ENCODE measurements at places on chromosomes 5 and 9.

DNA sequence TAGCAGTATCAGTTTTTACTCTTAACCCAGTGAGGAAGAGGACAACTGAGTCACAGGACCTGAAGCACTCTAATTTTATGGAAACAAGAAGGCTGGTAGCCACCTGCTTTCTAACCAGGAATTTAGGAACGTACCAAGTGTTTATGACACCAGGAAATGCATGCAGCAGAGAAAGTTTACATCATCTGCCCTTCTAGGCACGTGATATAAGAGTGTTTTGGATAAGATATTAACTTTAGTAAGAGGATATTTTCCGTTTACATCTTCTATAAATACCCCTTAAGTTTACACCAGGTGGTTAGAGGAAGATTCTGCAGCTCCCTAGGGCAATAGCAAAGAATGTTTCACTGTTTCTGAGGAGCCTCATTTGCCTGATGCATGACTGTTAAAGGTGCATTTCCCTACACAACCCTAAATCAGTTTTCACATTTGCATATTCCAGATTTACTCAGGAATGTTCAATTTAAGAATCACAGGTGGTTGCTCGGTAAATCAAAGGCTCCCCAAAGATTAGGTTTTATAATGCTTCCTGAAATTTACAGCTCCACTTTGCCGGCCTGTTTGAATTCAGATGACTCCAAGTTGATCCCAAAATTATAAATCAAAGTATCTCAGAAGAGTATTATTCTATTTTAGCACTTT, 1.8 kb downstream of the TSC1 start:
- DNase-seq, result no peak

- no peak for DNase-seq
These were observed 101.2 kb downstream of the AOPEP start for GRCh38 chr9:94827584-94828304.

GRCh38 chr5:82058710-82059109, 86.9 kb downstream of the ATG10 start:
- no peak for DNase-seq

- DNase-seq, result no peak
These were observed 196.3 kb upstream of the DAPK1 start for GRCh38 chr9:87301371-87301770.

GRCh38 chr5:52419357-52419756, 368.4 kb upstream of the ITGA1 start:
- no peak for DNase-seq

GRCh38 chr5:175696139-175696854, 38.4 kb downstream of the HRH2 start:
- peak; percentile 36 for DNase-seq

DNA sequence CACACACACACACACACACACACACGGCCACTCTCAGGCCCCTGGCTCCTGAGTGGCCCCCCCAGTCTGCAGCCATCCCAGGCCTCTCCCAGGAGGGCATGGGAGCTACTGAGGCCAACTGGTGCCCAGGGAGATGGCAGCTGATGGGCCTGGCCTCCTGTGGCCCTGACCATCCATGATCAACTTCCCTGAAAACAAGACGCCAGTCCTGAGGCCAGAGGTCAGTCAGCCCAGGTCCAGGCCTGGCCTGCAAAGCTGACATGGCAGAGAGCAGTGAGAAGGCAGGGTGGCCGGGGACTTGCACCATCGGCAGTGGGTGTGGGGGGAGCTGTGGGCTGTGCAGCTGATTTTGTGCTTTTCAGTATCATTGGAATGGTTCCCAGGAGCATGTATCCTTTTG, 47.0 kb downstream of the SARDH start:
- DNase-seq, result no peak

- DNase-seq, result no peak
These were observed 128.3 kb downstream of the SLF1 start for GRCh38 chr5:94746731-94747124.

GRCh38 chr5:158559066-158559465, 540.6 kb downstream of the EBF1 start:
- DNase-seq, result no peak

- no peak for DNase-seq
These were observed 37.9 kb downstream of the LNPEP start for GRCh38 chr5:96973532-96974401.

- DNase-seq, result no peak
These were observed 196.7 kb downstream of the SREK1 start for GRCh38 chr5:66340786-66341185.

DNA sequence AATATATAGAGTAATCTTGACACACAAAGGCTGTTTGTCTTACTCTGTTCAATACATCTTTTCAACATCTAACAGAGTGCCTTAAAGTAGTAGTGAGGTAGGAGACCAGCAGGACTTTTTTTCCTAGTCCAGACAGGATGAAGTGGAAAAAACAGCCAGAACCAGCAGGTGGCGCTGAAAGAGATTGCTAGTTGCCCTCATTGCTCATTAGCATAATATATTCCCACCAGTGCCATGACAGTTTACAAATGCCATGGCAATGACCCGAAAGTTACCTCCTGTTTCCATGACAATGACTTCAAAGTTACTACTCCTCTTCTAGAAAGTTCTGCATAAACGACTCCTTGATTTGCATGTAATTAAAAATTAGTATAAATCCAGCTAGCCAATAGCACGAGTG, 387.4 kb downstream of the ACTL7B start:
- DNase-seq, result no peak

DNA sequence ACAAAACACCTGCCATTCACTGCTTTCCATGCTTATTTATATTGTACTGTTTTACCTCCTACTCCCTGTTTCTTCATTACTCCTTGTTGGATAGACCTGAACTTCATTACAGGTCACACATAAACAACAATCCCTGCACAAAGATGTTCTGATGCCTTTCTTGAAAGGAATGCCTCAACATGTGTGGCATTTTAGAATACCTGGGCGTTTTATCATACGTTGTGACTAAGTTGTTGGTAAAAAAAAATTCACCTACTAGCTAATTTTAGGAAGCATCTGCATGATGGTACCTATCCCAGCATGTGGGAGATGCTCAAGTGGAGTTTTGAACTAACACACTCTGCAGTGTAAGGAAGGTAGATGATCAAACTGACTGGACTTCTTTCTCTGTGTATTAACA, 604.1 kb downstream of the TAF11L14 start:
- no peak for DNase-seq

- no peak for DNase-seq
These were observed 65.2 kb downstream of the LRRC70 start for GRCh38 chr5:62643556-62644451.

DNA sequence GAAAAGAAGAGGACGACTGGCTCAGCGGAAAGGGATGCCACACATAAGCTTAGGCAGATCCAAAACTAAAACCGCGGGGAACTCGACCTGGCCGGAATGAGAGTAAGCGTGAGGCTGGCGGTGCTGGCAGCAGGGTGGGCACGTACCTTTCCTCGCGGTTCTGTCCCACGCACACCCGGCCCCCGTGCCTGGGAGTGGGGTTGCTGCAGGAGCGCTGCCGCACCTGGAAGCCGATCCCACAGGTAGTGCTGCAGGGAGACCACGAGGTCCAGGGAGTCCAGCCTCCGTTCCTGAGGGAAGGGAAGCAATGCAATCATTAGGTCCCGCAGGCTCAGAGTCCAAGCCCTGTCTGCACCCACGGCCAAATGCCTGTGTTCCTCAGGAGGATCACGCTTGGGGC, 427.0 kb downstream of the SEMA5A start:
- no peak for DNase-seq

DNA sequence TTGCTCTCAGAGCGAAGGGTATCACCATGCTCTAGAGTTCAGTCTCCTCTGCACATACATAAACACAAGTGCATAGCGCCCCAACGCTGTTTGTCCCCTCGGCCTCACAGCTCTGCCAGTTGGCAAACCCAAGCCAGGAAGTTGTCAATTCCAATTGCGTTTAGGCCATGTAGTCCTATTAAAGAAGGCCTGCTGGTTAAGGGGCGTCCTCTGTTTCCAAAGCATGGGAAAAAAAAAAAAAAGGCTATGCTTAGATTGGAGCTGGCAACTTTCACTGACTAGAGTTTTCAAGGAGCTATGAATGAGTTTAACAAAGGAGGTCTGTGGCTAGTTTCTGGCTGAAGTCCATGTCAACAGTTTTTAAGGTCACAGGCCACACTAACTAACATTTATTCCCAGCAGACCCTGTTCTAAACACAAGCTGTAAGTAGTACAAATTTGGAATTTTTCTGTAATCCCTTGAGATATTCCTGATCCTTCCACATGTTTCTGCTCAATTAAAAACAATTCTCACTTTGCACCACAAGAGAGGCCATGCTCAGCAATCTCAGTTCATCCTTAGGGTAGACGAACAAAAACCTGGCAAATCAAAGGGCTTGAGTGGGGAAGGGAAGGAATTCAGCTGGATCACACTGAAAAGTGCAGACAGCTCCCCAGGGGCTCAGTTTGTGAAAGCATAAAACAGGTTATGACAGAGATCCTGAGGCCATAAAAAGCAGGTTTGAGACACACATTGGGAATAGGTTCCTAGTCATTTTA, 187.7 kb downstream of the DENND1A start:
- no peak for DNase-seq

DNA sequence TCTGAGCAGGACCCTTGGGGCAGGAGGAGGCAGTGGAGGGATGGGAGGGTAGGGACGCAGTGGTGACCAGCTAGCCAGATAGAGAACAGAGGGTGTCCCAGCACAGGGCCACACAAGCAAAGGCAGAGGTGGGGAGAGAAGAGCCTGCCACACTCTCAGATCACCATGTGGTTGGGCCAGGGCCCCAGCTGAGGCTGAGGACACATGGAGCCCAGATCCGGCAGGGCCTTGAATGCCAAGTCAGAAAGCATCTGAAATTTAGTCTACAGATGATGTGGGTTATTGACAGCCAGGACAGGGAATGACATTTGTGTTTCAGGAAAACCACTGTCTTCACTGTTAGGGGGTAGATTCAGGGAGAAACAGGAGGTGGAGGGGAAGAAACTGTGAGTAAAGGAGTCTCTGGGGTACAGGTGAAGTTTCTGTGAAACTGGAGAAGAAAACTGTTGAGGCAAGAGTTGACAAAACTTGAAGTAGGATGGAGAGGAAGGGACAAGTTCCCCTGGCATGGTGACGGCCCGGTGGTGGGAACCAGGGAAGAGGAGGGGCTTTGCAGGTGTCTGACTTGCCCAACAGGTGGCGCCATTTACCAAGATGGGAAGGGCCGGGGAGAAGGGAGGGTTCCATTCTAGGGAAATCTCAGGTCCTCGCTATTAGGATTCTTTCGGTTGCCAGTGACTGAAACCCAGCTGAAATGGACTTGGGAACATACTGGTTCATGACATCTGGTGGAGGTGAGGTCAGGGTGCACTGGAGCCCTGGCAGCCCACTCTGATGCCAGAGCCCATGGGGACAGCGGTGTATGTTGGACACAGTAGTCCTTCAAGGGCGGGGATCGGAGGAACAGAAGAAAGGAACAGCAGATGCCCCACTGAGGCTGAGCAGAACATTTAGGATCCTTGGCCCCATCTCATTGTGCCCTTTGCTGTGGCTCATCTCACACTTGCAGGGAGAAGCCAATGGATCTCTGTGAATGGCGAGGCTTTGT, 100.1 kb downstream of the KCNIP1 start:
- DNase-seq, result no peak

DNA sequence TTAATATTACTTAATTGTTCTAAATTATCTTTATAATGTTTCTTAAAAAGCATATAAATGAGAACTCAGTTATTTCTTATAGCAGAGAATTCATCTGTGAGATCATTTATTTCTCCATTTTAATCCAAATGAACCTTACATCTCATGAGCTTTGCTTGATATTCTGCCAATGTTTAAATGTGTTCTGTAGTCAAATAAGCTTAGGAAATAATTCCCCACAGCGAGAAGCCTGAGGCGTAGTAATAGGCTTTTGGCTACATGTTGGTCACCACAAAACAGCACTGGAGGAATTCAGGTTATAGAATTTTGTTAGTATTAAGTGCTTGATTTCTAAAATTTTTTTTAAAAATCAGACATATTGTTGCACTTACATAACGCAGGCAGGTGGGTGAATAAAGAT, 585.3 kb upstream of the RORB start:
- DNase-seq, result no peak

- no peak for DNase-seq
These were observed 78.3 kb downstream of the FBXL17 start for GRCh38 chr5:108303611-108304010.

DNA sequence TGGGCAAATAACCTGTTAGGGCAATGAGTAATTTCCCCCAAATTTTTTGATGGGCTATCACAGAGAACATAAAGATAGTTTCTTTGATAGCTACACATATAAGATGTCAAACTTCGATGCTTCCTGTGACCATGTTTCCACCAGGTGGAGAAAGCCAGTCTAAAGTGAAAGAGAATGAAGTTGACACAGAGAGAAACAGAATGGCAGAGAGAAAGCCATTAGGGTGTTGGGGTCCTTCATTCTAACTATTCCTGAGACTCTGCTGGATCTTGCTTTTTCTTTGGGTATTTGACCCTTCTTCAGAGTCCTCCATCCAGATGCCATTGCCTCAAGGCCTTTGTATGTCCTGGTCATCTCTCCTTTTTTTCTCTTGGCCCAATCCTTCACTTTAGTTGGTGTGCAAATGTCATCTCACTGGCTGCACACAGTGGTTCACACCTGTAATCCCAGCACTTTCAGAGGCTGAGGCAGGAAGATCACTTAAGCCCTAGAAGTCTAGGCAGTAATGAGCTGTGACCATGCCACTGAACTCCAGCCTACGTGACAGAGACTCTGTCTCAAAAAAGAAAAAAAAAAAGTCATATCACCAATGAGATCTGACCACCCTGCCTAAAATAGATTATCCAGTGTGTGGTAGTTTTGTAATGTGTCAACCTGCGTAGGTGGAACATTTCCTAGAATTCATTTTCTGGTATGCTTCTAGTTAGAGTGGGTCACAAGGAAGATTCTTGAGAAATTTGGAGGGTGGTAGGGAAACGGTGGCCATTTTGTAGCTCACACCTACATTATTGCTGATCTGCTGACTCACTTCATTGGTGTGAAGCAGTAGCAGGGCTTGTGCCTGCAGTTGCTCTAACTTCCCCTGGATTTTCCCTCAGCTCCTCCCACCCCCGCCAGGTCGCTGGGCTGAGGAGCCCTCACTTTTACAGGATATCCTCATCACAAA, 20.8 kb upstream of the KIF2A start:
- no peak for DNase-seq

- no peak for DNase-seq
These were observed 33.0 kb downstream of the ERGIC1 start for GRCh38 chr5:172866802-172867748.

GRCh38 chr9:130956636-130957450, 17.8 kb upstream of the FIBCD1 start:
- no peak for DNase-seq
